ENCODE measurements at places on chromosomes 2 and 18.

DNA sequence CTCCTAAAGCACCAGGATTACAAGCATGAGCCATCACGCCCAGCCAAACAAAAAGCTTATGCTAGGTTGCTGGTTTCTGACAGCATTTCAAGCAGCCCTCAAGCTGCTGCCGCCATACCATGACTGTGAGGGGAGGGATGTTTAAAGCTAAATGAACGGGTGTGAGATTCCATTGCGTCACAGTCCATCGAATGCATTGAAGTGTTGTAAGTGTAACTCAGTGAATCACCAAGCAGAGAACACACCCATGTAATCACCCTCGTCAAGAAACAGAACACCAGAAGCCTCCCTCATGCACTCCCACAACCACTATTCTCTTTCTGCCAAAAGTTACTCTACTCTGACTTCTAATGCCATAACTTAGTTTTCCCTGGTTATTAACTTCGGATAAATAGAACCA, 32.8 kb upstream of the MC5R start:
- DNase-seq = no peak

GRCh38 chr2:10377052-10377746, 70.9 kb downstream of the ODC1 start:
- no peak for DNase-seq

DNA sequence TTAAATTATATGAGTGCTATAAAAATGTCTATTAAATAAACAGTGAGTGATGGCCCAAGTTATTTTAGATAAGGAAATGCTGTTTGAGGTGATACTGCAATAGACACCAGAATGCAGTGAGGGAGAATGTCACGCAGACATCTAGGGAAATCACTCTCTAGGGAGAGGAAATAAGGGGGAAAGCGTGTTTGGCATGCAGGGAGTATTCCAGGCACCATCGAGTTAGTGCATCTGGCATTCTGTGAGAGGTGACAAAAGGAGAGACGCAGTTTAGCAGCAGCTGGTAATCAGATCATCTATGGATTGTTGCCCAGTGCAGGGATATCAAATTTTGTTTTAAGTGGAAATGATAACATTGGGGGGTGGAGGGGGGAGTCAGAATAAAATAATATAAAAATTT, 175.4 kb upstream of the NETO1 start:
- no peak for DNase-seq

- no peak for DNase-seq
Observed at GRCh38 chr2:189369566-189369965, 71.7 kb upstream of the WDR75 start.

GRCh38 chr18:78770139-78770822, 209.3 kb upstream of the SALL3 start:
- DNase-seq = no peak

DNA sequence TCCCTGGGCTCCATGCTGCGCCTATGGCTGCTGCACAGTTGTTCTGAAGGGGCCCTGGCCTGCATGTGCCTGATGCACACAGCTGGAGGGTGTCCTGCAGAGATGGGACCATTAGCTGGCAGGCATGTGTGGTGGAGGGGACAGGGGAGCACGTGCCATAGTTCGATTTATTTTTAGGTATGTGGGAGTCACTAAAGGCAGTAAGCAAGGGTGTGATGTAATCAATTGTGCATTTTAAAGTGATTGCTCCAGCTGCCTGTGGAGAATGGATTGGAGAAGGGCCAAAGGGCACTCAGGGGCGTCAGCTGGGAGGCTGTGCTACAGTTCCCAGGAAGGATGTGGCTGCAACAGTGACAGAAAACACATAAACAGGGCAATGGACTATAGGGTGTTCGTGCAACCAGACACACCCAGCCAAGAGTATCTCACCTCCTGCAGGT, 205.1 kb downstream of the ARL4C start:
- DNase-seq = no peak

GRCh38 chr2:199926806-199927205, 15.7 kb downstream of the C2orf69 start:
- no peak for DNase-seq

DNA sequence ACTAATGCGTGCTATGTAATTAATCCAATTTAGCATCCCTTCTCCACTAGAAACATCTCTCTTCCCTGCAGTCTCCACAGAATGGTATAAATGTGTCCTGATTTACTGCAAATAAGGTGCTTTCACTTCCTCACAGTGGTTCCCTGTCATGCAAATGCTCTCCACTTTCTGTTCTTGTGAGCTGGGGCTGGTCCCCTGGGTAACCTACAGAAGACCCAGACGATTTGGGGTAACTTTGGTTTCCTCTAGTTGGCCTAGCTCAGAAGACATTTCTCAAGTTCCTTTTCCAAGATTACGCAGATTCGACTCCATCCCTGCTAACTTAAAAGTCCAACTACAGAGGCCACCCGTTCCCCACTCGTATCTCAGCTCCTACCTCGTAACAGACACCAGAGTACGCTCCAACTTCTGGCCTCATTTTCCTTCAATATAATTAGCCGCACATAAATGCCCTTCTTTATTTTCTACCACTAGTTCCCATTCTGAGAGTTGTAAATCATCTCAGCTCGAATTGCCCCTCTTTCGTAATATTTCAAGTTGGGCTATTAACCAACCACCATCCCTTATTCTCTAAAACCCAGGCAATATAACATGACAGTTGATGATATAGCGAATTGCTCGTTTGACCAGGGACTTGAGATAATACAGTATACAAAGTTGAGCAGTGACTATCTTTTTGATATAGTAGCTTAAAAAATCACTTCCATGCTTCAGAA, 28.8 kb upstream of the NEDD4L start:
- no peak for DNase-seq

GRCh38 chr2:1973636-1974035, 229.3 kb upstream of the PXDN start:
- no peak for DNase-seq

DNA sequence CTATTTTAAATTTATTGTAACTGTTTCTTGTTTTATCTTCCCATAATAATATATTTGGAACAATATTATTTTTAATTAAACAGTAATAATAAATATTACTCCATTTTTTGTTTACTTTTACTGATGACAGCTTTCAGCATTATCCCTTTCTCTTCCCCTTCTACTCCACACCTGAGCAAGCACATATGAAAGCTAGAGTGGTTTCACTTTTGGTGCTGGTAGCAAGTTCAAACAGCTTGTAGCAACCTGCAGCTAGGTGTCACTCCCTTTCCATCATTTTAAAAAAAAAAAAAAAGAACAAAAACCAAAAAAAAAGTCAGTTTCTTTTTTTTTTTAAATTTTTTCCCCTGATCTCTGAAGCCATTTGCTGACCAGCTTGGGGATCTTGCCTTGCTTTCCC, 801.8 kb downstream of the CCDC85A start:
- DNase-seq = no peak

DNA sequence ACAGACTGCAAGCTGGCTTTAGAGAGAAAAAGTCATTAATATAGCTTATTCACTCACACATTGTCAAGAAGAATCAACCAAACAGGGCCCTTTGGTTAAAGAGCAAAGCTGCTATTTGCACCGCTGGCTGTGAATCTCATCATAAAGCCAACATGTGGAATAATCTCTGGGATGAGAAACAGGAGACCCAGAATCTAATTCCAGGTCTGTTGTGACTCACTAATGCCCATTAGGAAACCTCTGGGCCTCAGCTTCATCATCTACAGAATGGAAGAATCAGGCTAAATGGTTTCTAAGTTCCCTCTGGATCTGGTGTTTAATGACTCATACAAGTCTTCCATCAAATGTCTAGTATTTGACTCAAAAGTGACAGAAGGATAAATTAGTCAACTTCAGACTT, 591.7 kb upstream of the DDX18 start:
- no peak for DNase-seq

- DNase-seq = no peak
Observed at GRCh38 chr2:99915108-99915675, 227.2 kb downstream of the AFF3 start.

- DNase-seq = no peak
Observed at GRCh38 chr2:5951471-5951870, 259.3 kb downstream of the SOX11 start.

GRCh38 chr2:28394331-28394877, 1.7 kb downstream of the FOSL2 start:
- DNase-seq = no peak

DNA sequence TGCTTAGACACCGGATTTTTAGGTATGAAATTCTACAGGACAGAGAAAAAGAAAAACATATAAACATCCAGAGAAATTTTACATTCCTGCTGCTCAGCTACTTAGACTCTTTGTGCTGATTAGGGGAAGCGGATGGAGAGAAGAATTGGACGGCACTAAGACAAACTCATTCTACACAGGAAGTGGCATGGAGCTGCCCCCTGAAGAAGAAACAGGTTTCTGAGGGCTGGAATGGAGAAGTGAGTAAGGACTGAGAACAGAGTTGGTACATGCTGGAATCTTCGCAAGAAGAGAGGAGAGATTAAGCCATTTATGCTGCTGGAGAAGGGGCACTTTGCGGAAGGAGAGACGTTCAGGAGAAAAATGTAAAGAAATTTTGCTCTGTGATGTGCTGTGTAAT, 253.0 kb upstream of the ERBB4 start:
- DNase-seq = no peak

GRCh38 chr2:30940839-30941238, 133.6 kb upstream of the CAPN13 start:
- DNase-seq = no peak

GRCh38 chr2:239193925-239194677, 206.7 kb downstream of the HDAC4 start:
- DNase-seq = no peak

GRCh38 chr18:46716336-46716735, 40.5 kb downstream of the ST8SIA5 start:
- DNase-seq = no peak

GRCh38 chr2:127439343-127439742, 21.1 kb downstream of the PROC start:
- no peak for DNase-seq

DNA sequence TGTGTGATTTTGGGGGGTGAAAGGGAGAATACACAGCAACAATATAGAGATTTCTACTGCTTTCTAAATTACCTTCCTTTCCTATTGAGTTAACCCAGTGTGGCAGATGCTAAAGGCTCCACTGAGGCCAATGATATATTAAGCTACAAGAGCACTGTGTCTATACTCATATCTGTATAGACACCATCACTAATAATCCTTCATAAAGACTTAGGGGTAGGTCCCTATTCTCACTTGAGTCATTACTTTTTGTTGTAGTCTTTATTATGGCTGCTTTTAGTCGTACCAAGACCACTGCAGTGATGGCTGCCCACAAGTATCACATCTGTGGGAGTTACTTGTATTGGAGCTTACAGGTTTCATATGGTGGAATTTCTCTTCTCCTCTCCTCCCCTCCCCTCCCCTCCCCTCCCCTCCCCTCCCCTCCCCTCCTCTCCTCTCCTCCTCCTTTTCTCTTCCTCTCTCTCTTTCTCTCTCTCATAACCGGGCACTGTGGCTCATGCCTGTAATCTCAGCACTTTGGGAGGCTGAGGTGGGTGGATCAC, 637.6 kb downstream of the ADCYAP1 start:
- DNase-seq = no peak

GRCh38 chr2:237720444-237720843, 78.1 kb upstream of the RBM44 start:
- no peak for DNase-seq

GRCh38 chr2:177758591-177759371, 313.8 kb downstream of the PDE11A start:
- DNase-seq = no peak

DNA sequence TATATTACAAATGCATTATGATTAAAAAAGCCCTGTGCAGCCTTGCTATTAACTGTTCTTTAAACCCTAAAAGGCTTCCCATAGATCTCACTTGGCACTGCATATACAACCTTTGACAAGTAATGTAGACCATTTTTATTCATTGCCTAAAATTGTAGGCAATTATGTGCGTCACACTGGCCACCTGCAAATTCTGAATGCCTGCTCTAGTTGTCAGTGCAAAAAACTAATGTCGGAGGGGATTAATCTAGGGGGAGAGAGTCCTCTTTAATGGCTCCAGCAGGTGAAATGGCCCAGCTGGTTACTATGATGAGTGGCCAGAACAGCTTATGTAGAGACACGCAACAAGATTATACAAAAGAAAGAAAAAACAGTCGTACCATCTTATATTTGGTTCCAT, 123.2 kb downstream of the OLA1 start:
- DNase-seq = no peak

DNA sequence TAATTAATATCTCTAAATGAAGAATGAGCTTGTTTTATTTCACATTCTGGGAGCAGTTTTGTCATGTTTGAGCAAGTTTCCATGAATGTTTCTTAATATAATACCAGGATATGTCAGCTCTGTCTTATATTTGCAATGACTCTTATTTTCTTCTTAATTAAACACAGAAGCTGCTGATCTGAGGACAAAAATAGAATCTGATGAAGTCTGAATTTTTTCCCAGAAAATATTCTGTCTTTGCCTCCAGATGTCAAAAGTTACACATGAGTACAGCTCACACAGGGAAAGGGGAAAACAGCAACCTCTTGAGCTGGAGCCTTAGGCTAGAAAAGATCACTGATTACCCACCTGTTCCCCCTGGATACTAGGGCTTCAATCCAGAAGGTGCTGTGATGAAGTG, 606.6 kb upstream of the SYT4 start:
- DNase-seq = no peak

DNA sequence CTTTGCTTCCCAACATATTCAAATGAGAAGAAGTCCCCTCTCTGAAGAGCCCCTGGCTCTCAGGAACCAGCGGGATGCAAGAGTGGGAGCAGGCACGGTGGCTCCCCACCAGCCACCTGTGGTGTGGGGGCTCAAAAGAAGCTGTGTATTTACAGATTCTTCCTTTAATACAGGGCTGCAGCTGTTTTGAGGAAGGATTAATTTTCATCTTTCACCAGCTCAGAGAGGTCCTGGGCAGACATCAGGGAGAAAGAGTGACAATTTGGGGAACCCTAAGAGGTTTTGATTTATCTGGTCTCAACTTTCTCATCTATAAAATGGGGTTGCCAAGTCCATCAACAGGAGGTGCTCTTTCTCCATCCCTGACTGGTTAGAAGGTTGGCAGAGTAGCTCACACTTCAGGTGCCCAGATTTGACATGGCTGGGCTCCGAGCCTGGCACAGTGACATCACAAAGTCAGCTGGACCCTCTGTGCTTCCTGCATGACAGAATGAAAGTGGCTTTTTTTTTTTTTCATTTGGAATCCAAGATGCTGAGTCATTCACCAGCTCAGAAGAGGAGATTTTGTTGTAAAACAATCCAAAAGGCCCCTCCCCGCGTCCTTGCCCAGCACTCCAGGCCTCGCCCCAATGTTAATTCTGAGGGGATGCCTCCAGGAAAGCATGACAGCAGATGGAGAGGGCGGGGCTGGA, 15.5 kb upstream of the SIX2 start:
- no peak for DNase-seq

Measured in activated CD4-positive, CD25-positive, alpha-beta regulatory T cell (primary cell).